Stimulated activated CD4-positive, alpha-beta T cell treated with anti-CD3 and anti-CD28 coated beads, TNF-alpha, amount 100 ng/mL, for 24 hours (primary cell): ENCODE measurements at places on chromosomes 6 and 20.
A peak's percentile ranks its signal among the peaks of the same experiment; 100 is the strongest.

DNA sequence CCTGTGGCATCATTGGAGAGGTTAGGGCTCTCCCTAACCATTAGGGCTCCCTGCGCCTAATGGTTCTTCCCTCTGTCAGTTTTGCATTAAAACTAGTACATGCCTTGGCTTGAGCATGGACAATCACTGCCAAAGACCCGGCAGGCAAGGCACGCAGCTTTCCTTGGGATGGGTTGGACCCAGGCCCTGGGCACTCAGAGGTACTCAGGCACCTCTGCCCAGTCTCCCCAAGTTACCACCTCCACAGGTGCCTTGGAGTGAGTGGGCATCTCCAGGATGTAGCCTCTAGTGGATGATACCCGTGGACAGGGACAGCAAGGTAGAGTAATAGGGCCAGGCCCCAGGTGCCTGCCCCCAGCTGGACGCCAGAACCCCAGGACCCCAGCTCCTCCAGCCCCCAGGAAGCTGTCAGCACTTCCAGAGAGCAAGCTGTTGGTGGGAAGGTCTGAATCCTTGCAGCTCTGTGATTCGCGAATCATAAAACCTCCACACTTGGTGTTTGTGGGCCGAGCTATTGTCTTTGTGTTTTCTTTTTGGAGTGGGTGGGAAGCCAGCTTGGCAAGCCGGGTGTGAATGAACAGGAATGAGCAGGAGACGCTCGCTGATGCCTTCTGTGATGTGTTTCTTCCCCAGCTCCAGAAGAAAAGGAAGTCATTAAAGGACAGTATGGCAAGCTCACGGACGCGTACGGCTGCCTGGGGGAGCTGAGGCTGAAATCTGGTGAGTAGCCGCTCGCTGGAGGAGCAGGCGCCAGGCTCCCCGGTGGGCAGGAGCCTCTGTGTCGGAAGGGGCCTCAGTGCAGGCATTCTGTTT, 35.1 kb downstream of the SYNJ2 start:
- DNase-seq, result no peak

GRCh38 chr6:53579338-53579737, 34.4 kb upstream of the GCLC start:
- DNase-seq, result peak; percentile 51

DNA sequence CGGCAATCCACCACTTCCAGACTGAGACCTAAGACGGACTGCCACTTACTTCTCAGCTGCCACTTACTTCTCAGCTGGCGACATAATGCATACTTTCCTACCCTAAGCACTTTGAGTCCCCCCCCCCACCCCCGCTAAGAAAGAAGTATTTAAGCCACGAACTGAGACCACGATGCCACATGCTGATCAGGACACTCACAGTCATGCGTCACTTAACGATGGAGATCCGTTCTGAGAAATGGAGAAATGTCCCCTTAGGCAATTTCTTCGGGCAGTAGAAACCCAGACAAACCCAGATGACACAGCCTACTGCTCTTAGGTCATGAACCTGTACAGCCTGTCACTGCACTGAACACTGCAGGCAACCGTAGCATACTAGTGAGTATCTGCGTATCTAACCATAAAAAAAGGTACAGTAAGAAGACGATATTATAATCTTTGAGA, 690 bp downstream of the IFNGR1 start:
- peak; percentile 7 for DNase-seq

DNA sequence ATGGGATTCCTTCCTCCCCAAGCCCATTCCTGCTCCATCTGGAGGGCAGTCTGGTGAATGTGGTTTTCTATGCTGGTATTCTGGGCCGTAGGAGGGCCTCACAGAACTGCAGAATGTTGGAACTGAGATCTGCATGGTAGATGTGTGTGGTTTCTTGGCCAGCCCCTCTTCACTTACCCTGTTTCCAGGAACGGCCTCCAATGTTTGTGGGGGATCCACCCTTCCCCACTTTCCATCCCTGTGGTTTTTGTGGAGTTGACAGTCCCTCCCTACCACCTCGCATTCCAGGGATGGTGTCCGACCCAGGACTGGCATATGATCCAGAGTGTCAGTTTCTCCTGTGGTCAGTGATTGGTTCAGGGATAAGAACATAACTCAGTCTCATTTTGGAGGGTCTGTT, 26.7 kb upstream of the TMEM14A start:
- DNase-seq, result no peak

GRCh38 chr6:5968817-5969734, 37.6 kb downstream of the NRN1 start:
- DNase-seq, result no peak

- no peak for DNase-seq
These were observed 50.4 kb downstream of the RPP40 start for GRCh38 chr6:4953440-4953839.

DNA sequence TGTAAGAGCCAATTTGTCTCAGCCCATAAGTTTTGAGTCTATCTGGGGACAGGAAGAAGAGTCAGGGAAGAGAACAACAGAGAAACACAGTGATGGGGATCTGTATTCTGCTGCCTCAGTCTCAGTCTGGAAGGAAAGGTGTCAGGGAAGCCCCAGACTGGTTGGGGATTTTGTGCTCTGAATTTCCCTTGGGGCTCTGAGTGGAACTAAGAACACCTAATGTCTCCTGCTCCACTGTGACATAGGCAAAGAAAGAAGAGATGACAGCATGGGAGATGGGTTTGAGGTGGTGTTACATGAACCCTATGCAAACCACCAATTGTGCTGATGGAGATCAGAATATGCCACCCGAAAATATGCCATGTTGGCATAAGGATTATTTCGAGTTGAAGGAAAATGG, 139.5 kb upstream of the MYLIP start:
- no peak for DNase-seq

DNA sequence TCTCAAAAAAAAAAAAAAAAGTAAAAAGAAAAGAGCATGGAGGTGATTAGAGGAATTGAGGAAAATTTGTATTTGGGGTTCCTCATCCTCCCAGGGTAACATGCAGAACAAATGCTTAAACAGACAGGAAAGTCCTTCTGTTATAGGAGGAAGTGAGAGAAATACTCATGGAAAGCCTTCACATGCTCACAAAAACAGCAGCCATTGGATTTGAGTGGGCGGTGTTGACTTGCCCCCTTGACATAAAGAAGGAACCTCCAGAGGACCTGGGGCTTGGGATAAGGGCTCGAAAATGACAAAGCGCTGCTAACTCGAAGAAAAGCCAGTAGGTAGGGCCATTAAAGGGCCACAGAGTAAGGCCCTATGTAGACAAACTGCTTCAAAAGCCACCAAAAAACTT, 17.5 kb upstream of the SAMHD1 start:
- DNase-seq, result no peak

GRCh38 chr6:138714493-138714892, 59.1 kb upstream of the CCDC28A start:
- no peak for DNase-seq

DNA sequence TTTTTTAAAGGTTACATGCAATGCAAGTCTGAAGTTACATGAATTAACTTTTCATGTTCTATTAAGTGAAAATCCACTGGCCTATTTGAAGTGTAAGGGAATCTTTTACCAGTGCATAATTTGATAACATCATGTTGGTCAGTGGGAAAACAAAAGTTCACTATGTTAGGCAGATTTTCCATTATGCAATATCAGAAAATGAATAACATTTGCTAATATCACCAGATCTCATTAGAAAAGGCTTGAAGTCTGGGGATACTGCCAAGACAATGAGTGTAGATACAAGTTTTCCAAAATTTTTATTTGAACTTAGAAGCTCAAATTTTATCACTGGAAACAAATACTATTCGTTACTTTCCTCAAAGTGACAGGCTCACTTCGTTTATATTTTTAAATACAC, 296.4 kb upstream of the CDH4 start:
- DNase-seq, result no peak

- DNase-seq, result no peak
These were observed 36.5 kb downstream of the SCML4 start for GRCh38 chr6:107787589-107787960.

DNA sequence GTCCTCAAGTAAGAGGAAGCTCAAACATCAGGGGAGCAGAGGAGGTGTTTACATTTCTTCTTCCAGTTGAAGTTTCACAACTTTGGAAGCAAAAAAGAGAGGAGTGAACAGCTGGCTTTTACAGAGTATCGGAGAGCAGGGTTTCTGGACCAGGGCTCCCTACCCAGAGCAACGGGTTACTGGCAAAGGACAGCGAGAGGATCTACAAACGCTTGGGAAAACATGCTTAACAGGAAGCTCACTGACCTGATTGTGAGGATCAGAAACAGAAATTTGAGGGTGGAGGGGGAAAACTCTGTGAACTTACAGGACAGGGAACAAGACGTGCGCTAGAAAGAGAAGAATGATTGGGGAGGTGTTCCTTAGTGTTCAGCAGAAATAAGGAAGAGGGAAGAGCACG, 85.7 kb upstream of the TAB2 start:
- DNase-seq, result no peak

DNA sequence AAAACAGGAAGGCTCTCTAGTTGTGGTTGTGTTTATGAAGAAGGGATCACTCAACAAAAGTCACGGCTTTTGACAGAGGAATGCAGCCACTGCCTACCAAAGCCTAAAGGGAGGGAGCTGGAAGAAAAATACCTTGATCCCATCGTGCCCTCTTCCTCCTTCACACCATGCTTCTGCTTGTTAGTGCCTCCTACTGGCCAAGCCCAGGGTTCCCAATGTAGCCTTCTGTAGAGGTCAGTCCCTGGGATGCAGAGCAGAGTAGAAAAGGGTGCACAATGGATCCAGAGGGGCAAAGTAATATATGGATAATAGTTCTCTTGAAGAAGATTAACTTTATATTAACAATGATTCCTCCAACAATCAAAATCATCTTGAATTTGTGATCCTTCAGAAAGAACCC, 293.5 kb upstream of the FERMT1 start:
- no peak for DNase-seq

DNA sequence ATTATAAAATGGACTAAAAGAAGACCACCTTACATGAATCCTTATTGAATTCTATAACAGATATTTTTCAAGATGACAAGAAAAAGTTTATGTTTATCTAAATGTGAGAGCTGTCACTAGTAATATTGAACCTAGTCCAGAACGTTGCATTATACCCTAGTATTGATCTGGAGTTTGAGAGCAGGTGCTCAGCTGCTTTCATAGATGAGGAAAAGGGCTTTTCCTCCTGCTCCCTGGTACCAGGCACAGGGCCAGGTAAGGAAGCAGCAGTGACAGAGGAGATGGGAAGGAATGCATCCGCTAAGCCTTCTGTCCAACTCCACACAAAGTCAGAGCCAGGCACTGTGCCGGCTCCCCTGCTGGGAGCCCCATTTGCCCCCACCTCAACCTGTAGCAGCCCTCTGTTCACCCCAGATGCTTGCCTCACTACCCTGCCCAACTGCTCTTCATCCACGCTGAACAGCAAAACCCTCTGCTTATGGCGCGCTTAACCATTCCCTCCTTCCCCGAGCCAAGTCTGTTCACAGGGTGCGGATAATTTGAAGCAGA, 393.1 kb downstream of the FRK start:
- no peak for DNase-seq

DNA sequence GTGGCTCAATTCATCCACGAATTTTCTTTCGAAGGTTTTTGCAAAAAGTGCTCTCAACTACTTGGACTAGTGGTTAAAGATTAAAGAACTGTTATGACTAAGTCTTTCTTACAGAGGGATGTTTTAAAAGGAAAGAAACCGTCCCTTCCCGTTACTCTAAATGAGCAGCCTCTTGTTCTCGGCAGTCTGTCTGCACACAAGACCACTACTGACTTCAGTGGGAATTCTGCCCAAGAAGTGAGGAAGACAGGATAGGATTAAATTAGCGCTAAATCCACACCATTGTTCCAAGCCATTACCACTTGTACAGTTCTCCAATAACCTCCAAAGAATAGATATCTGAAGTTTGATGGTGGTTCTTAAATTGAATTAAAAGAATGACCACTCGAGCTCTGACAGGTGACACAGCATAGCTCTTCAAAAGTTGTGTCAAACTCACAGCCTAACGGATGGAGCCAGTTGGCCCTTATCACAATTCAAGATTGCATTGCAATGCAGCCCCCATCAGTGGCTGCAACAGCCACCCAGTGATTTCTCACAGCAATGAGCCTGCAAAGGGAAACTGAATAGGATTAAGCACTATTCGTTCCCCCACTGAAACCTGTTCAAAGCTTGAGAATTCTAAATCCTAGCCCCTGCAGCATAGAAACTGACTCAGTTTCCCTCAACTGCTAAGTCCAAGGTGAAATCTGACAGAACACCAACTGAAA, 1.8 kb downstream of the EPB41L2 start:
- no peak for DNase-seq

GRCh38 chr6:17721671-17722070, 14.9 kb upstream of the NUP153 start:
- no peak for DNase-seq

- DNase-seq, result no peak
These were observed 34.9 kb downstream of the BTBD3 start for GRCh38 chr20:11952639-11953038.

DNA sequence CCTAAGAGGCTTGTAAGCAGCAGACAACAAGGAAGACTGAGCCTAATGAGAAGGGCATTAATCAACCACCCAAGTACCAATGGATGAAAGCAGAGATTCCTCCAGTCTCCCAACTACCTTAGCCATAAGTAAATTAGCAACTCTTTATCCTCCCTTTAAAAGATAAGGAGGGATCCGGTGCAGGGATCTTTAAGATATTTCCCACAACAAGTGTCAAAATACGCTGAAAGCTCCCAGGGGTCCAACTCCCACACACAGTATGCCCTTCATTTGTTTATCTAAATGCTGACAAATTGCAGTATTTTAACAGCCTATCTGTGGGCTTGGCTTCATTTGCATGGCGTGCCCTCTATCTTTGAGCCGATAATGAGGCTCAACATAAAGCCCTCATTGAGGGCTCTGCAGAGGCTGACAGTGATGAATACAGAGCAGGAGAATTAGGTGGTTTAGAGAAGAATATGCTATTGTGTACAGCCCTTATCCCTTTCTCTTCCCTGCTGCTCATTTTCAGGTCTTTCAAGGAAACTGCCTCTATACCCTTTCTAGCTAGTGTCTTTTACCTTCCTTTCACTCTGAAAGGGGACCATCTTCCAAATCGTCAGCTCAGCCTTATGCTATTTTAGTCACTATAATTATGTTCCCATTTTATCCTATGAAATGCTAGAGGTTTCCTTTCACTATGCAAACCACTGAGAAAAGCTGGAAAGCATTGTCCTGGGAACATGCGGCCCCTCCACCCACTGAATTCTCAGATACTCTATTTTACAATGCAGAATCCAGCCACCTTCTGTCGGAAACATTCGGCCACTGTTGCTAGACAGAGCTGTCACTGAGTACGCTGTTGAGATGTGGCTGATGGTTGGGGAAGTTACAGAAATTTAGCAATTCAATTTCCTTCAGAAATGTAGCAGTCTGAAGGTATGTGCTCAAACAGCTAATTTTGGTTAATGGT, 575.2 kb upstream of the JAG1 start:
- DNase-seq, result no peak

GRCh38 chr6:125114248-125114858, 39.2 kb upstream of the TPD52L1 start:
- DNase-seq, result no peak

DNA sequence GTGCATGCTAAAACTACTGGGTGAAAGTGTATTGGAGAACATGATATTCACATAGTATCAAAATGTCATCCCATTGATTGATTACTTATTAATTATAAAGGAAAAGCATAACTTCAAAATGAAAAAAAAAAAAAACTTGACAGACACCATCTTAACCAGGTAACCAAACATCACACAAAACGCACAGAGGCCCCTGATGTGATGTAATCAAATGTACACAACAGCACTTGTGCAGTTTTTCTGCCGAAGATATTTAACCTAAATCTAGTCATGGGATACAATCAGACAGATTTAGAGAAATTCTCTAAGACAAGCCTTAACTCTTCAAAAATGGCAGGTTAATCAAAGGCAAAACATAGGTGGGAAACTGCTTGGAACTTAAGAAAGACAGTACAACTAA, 102.0 kb upstream of the TENT5A start:
- no peak for DNase-seq

GRCh38 chr6:6705915-6706675, 117.6 kb downstream of the LY86 start:
- DNase-seq, result no peak
